Nephron progenitor cell (in vitro differentiated cells): ENCODE measurements at places on chromosomes 5 and 9.
A peak's percentile ranks its signal among the peaks of the same experiment; 100 is the strongest.

DNA sequence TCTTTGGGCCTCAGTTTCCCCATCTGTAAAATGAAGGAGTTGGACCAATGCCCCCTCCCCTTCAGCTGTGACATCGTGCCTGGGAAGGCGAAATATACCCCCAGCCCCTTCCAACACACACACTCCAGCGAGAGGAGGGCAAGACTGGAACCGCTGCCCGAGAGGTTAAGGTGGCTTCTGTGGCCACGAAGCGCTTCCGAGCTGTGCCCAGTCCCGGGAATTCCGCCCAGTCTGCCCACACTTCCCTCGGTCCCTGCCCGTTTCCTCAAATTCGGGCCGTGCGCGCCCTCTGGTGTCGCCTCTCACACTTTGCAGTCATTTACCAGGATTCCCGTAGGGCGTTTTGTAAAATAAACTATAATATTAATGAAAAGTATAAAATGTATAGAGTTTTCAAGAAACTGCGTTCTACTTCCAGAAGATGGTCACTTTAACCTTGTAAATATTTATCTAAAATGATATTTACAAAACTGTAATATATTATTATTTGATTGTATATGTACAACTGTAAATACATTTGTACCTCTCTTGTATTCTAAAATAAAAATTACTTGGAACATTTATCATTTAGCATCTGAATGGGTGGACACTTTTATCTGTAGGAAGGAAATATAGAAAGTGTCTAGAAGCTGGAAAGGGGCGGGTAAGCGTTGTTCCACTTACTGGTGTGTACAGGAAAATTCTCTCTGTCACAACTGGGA is 11.0 kb upstream of the EXOSC2 start:
- peak; percentile 82 for DNase-seq

DNA sequence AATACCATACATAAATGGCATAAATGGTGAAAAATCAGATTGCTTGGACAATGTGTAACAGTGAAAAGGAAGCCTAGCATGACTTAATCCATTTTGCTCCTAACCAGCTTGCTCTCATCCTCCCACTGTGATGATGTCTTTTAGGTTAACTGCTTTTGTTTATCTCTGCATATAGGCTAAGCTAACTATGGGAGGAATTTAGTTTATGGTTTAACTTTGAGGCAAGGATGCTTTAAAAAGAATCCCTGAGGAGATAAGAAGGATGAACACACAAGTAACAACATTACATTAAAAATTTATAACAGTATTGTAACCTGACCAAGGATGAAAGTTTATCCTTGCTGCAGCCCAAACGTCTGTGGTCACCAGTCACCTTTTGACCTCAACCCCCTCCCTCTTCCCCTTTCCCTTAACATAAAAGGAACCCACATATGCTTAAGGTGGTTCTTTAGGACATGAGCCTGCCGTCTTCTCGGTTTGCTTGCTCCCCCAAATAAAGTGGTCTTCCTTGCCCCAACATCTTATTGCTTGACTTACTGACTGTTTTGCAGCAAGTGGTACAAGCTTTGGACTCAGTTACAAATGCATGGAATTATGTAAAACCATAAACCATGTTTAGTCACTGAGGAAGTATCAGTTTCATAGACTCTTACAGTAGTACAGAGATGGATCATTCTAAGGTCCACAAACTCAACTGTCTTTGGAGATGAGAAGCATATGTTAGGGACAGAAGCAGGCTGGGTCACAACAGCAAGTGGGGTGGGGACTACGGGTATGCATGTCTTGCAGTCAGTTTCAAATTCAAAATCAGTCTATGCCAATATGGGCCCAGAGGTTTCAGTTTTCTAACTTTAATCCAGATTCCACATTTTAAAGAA is 31.3 kb downstream of the AGXT2 start:
- no peak for DNase-seq

DNA sequence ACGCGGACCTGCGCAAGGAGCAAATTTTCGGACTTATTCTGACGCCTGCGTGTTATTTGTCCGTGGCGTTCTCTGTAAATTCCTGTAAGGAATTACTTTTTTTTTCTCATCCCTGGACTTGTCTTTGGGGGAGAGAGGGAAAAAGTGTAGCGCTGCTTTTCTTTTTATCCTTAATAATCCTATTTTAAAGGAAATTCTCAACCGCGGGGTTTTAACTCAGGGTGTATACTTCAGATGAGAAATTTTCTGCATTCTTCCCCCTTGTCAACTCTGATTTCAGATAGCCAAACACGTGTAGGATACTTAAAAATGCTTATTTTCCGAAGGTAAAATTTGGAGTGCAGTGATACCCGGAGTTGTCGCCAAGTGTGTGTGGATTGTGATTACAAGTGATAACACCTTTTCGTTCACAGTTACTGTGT is 853 bp downstream of the DCP2 start:
- DNase-seq: no peak

DNA sequence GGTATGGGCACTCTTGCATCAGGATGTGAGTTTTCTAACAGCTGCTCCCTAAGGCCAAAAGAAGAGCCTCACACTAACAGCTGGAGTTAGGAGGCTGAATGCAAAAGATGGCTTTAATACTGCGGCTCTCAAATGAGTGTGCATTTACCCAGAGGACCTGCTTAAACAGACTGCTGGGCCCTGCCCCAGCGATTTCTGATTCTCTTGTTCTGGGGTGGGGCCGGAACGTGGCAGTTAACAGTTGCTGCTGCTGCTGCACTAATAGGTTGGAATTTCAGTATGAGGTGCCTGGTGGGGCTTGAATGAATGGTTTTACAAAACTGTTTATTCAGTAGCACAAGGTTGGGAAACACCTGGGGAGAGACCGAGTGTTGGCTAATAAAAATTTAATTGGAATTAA is 26.1 kb downstream of the HMGCR start:
- DNase-seq: no peak

DNA sequence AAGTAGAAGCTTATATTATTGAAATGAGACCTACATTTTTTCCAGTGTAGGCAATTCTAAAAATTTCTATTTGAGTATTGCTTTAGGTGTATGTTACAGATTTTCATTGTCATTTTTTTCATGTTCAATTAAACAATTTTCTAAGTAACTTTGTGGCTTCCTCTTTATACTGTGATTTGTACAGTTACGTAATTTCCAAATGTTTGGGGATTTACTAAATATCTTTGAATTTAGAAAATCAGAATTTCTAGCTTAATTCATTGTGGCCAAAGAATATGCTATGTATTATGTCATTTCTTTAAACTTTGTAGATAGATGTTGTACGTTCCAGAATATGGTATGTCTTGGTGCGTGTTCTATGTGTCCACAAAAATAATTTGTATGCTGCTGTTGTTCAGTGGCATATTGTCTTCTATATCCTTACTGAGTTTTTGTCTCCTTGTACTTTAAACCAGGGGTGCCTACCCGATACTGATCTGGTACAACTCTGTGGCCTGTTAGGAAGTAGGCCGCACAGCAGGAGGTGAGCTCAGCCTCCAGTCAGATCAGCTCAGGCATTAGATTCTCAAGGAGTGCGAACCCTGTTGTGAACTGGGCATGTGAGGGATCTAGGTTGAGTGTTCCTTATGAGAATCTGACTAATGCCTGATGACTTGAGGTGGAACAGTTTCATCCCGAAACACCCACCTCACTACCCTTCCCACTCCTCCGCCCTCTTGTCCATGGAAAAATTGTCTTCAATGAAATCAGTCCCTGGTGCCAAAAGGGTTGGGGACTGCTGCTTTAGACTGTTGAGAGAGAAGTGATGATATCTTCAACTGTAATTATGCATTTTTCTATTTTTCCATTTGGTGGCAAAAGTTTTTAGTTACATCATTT is 63.5 kb downstream of the UBE2R2 start:
- DNase-seq: no peak

- peak; percentile 27 for DNase-seq
Measured at GRCh38 chr5:178069909-178070308, 43.4 kb upstream of the N4BP3 start.

GRCh38 chr5:149372076-149372795 is 6.9 kb downstream of the IL17B start:
- no peak for DNase-seq

GRCh38 chr9:134393582-134394280 is 67.5 kb downstream of the RXRA start:
- no peak for DNase-seq

DNA sequence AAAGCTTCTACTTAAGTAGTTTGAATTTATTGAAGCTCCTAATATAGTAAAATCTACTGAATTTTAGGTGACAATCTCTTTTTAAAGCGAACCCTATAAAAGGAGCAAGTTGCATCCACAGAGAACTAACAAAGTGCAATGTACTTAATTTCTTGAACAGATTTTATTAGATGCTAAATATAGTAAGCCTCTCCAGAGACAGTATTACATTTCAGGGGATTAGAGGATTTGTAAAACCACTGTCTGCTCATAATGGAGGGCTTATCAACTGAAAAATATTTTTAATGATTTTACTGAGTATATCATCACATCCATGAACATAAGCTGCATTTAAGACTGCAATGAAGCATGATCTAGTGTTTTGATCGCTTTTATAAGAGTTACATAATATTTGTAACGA is 230.0 kb upstream of the EFNA5 start:
- no peak for DNase-seq

- DNase-seq: no peak
Measured at GRCh38 chr9:35847792-35848572, 19.0 kb downstream of the TMEM8B start.

DNA sequence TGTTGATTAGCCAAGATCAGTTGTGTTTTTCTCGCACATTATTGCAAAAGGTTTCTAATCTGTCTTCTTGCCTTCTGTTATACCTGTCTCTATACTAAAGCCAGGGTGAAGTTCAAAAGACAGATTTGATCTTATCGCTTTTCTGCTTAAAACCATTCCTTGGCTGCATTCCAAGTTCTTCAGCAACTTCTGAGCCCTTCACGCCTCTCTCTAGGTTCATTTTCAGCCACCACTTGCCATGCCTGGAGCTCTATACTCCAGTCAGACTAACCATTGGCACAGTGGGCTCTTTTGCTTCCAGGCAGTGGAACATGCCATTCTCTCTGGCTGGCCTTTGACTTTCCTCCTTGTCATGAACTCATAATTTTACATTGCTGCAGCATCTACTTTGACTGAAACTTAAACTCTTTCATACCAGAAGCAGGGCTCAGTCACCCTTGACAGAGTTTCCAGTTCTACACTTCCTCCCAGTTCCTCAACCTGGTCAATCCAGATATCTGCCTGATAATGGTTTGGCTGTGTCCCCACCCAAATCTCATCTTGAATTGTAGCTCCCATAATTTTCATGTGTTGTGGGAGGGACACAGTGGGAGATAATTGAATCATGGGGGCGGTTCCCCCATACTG is 114.4 kb downstream of the SLC12A2 start:
- DNase-seq: no peak

- no peak for DNase-seq
Measured at GRCh38 chr9:78725503-78725902, 428.6 kb downstream of the PSAT1 start.

- DNase-seq: peak; percentile 4
Measured at GRCh38 chr9:68493958-68494577, 46.6 kb downstream of the TMEM252 start.

GRCh38 chr5:40486437-40487275 is 193.1 kb upstream of the PTGER4 start:
- DNase-seq: no peak

- DNase-seq: no peak
Measured at GRCh38 chr9:77779010-77779409, 130.9 kb upstream of the GNA14 start.

GRCh38 chr5:2724031-2724581 is 27.4 kb downstream of the IRX2 start:
- no peak for DNase-seq

DNA sequence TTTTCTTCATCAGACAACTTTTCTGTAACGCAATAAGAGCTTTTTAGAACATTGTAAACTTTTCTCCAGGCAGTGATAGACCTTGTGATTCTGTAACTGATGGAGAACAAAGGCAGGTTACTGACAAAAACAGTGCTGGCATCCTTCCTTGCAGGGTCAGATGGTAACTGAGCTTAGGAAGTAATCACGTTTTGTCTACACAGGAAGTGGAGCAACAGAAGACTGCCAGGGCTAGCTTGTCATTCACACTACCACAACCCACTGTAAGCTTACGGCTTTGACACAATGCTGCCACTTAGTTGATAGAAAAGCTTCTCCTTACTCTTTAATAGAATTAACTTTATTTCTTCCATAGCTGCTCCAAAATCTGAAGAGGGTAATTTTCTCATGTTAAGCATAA is 46.8 kb downstream of the FBN2 start:
- DNase-seq: no peak

DNA sequence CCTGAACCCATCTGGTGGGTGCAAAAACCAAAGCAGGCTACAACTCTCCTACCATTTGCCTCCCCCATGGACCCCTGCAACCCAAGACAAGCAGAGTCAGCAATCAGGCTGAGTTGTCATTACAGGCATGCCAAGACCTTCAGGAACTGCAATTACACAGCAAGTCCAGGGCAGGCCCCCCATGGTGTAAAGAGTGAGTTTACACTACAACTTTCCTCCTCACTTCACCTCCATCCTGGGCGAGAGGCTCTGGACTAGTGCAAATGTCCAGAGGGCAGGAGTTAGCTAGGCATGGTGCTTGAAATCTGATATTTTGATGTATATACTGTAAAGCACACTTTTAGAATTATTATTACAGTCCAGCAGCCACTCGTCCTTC is 7.0 kb upstream of the P4HA2 start:
- no peak for DNase-seq

GRCh38 chr5:79193643-79194042 is 42.3 kb upstream of the JMY start:
- DNase-seq: no peak

GRCh38 chr9:27400334-27400880 is 103.5 kb upstream of the EQTN start:
- no peak for DNase-seq

GRCh38 chr5:178306430-178307225 is 74.0 kb upstream of the PHYKPL start:
- DNase-seq: no peak

GRCh38 chr9:1285526-1285925 is 235.4 kb downstream of the DMRT2 start:
- DNase-seq: no peak

DNA sequence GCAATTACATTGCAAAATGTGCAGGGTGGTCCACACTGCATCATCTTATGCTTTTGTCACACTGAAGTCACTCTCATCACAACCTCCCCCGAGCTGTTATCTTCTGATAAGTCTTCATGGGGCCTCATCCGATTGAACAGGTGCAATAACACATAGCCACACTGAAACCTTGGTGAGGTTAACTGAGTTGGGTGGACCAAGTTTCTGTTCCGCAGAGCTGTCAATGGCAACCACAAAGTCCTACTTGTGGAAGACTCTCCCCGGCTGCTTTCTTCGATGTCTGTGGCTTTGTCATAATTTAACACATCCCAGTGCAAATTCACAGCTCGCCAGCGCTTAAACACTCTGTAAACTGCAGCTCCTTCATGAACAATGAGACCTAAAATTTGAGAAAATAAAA is 112.2 kb downstream of the MARCHF11 start:
- DNase-seq: no peak
